ENCODE measurements at places on chromosomes 5 and 9.

DNA sequence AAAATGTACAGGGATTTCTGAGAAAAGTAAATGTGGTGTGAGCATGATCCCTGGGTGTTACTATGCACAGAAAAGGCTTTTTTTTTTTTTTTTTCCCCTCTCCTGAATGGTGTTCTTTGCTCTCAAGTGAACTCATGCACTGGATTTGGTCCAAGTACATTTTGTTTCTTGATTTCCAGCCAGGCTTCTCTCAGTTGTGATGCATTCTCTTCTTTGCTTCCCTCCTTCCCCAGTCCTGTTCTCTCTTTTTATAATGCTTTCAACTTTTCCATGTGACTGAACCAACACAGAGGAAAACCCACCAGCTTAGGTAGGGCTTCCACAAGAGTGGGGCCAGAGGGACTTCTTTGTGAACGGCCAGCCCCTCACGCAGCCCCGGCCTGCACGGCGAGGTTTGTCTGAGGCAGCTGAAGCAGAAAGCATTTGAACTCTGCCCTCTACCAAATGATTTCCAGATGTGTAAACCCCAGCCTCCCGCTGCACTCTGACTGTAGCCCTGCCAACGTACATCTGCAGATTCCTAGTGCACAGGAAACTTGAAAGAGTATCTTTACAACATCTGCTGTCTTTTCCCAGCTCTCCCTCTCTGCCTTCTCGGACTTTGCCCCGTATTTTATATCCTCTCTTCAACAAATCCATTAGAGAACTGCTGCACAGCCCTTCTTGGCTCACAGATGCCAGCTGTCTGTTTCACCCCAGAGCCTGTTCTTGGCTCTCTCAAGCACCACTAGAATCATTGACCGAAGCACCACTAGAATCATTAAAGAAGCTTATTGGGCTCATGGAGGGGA, 71.8 kb upstream of the CD180 start:
- peak; percentile 77 for DNase-seq

DNA sequence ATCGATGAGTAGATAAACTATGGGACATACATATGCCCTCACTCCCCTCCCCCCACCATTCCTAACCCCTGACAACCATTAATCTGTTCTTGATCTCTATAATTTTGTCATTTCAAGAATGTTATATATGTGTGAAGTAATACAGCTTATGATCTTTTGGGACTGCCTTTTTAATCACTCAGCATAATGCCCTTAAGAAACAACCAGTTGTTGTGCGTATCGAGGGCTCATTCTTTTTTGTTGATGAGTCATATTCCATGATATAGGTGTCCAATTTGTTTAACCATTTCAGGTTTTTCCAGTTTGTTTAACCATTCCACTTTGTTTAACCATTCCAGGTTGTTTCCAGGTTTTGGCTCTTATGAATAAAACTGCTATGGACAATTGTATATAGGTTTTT, 75.6 kb downstream of the ARHGEF28 start:
- DNase-seq = no peak

DNA sequence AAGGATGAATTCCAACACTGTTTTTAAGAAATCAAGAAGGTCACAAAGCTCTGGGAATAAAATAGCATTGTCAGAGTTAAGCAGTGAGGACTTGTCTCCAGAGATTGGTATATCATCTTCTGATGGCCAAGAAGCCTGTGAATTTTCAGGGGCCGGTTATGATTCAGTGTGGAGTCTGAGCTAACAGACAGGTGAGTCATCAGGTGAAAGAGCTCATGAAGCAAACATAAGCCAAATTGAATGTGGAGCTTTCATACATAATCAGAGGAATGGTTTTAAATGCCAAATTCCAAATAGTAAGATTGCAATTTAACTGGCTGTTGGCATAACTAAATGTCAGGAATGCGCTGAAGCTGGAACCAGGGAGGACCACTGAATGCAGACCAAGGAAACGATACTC, 494.2 kb downstream of the MTRR start:
- DNase-seq = no peak

- no peak for DNase-seq
Measured at GRCh38 chr9:75797085-75797580, 93.3 kb upstream of the PCSK5 start.

DNA sequence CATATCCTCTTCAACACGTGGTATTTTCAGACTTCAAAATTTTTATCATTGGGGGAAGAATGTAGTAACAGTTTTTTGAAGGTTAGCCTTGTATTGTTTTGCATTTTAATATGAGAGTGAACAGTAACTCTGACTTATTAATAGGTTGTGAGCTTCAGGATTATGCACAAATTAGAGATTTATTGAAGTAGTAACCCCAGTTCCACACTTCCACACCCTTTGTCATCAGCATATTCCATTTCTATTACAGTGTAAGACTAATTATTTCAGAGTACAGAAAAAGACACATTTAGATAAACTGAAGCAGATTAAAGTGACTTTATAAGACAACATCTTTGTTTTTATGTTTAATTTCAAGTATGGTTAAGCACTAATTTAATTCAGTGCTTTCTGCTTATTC, 105.7 kb downstream of the CDC42SE2 start:
- no peak for DNase-seq

GRCh38 chr5:14112998-14113652, 30.0 kb upstream of the TRIO start:
- peak; percentile 44 for DNase-seq

GRCh38 chr5:8068078-8068477, 199.1 kb downstream of the MTRR start:
- DNase-seq = no peak

DNA sequence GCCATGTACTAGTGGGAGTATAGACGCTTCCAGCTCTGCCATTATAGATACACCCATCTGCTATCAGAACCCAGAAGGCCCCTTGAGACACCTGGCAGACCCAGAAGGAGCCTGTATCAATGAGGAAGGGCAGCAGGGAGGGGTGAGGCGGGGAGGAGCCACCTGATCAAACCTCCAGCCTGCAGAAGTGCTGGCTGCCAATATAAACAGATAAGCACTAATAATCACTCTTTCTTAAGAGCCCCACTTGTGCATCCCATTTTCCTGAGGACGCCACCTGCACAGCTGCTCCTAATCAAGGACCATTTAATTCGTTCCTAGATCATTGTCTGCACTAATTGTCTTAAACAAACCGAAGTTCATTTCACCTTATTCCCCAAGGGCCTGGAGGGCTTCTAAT, 75.0 kb upstream of the NEK6 start:
- no peak for DNase-seq

GRCh38 chr5:35660451-35660850, 42.8 kb downstream of the SPEF2 start:
- no peak for DNase-seq

DNA sequence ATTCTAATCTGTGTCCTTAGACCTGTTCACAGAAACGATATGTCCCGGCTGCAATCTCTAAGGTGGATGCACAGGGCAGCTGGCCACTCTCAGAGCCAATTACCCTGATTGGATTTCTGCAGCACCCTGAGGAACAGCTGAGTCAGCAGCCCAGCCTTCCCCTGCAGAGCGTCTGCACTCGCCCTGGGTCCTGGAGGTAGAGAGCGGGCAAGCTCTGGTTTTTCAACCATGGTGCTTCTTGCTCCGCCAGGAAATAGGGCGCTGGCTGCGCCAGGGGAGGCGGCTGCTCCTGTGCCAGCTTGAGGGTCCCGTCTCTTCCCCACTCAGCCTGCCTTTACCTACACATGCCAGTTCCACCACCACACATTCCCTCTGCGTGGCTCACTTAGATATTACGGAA, 19.2 kb downstream of the NDUFS6 start:
- no peak for DNase-seq

DNA sequence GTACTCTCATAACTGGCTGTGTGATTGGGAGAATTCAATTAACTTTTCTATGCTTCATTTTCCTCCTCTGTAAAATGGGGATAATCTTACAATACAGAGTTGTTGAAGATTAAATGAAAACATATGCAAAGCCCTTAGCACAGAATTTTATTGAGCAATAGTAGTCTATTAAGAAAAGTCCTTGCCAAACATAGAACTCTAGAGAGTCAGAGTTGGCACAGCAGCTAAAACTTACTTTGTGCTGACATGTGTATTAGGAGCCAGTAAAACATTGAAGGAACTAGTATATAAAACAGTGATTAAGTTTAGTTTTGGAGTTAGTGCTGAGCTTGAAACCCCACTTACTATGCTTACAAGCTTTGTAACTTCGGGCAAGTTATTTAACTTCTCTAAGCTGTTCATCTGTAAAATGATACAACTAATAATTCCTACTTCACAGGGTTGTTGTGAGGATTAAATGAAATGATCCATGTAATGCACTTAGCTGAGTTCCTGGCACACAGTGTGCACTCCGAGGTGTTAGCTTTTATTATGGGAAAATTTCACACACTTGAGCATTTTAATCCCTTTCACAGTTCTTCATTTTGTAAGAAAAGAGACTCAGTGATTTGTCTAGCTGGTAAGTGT, 20.0 kb upstream of the GRIN3A start:
- no peak for DNase-seq

DNA sequence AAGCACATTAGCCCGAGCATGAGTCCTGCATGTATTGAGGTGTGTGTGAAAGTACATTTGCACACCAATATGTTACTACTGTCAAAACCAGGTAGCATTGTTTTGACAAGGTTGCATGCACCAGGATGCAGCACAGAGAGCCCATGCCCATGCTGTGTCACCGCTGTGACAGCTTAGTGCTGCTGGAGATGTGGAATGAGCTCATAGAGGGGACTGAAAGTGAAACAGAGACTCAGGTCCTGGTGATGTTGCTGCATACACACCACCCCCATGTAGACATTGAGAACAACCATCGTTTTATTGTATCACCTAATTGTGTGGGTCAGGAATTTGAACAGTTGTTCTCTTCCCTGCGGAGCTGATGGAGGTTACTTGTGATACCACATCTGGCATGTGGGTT, 53.0 kb downstream of the GADD45G start:
- no peak for DNase-seq

DNA sequence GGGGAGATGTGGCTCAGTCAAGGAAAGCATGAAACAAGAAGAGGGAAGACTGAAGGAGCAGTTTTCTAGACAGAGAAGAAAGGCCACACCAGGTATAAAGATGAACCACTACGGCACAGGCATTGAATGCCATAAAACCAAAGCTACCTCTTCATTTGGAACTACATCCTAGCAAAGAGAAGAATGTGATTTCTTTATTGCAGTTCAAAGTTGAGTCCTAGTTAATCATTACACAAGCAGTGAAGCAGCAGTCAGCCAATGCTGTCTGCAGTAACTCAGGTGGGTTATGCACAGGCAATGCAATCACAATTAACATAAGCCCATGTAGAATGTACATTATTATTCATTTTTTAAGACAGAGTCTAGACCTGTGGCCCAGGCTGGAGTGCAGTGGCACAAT, 21.7 kb upstream of the PCAT7 start:
- DNase-seq = no peak

DNA sequence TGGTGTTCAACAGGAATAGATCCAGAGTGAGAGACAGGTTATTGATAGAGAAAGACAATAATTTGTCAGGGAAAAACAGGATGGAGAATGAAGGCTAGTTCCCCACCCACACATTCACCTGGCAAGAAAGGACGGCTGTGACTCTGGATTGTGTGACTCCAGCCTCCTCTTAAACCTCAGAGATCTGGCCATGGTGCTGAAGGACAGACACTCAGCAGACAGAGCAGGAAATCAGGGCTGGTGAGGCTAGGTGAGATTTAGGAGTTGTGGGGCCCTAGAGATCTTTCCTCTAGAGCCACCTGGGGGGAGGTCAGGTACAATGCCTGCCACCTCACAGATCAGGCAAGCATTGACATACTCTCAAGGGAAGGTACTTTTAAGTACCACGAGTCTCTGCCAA, 15.2 kb downstream of the OR1B1 start:
- DNase-seq = no peak

DNA sequence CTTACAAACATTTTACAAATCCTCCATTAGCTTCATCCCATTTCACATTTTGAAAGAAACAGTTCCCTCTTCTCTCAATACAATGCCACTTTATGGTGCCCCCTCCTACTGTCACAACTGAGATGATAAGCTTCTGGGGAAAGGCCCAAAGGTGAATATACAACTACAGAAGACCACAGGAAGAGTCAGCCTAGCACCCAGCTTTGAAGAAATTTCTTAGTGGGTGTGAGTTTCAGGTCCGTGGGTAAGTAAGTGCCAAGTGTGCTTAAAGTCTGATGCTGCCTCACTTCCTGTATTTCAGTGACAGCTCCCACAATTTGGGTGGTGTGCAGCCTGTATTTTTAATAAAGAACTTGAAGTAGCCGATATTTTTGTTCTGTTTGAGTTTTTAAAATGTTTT, 68.1 kb downstream of the ARHGEF28 start:
- DNase-seq = no peak

- no peak for DNase-seq
Measured at GRCh38 chr5:2003206-2003605, 120.5 kb upstream of the IRX4 start.

DNA sequence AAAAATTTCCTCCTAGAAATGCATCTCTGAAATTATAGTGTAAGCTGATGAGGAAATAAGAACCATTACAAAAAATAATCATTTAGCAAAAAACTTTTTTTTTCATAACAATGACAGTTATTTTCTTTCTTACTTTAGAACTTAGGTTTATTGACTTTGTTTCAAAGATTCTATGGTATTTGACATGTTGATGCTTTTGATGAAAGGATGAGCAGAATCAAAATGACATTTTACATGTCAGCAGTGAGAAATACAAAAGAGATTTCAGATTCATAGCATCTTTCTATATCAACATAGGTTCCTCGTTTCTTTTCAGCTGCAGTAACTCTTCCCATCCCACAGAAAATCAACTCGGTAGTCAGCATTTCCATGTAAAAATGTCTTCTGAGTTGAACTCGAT, 1226.6 kb upstream of the C9orf72 start:
- DNase-seq = no peak

GRCh38 chr5:40442346-40442745, 237.4 kb upstream of the PTGER4 start:
- no peak for DNase-seq

GRCh38 chr5:66339896-66340295, 195.8 kb downstream of the SREK1 start:
- DNase-seq = no peak

- no peak for DNase-seq
Measured at GRCh38 chr9:2765250-2765880, 48.1 kb downstream of the KCNV2 start.

- DNase-seq = no peak
Measured at GRCh38 chr9:105500108-105500766, 52.4 kb downstream of the FSD1L start.

GRCh38 chr5:180803181-180804128, 849 bp upstream of the MGAT1 start:
- peak; percentile 81 for DNase-seq

GRCh38 chr5:172437445-172438318, 16.6 kb downstream of the SH3PXD2B start:
- DNase-seq = peak; percentile 76

GRCh38 chr9:84226126-84226525, 114.4 kb downstream of the SLC28A3 start:
- no peak for DNase-seq

All from left ventricle myocardium superior (tissue), 1 donor.